ENCODE measurements at places on chromosomes 5 and 9.
A peak's percentile ranks its signal among the peaks of the same experiment; 100 is the strongest.

- peak; percentile 46 for DNase-seq
Observed at GRCh38 chr5:147188200-147189108, 46.4 kb upstream of the STK32A start.

DNA sequence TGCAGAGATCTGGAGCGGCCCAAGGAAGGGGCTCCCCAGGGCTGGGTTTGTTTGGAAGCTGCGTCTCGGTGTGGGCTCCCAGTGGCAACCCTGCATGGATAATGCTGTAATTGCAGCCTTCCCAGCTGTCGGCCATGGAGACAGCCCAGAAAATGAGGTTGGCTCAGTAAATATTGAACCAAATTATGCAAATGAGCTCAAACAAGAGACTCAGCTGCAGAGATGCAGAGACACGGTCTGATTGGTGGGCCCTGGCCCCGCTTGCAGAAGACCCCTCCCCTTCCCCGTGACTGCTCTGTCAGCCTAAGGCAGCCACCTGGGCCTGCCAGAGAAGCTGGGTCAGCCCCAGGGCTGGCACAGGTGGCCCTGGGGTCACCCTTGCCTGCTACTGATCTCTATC is 75.9 kb downstream of the RAD23B start:
- no peak for DNase-seq

- peak; percentile 51 for DNase-seq
Observed at GRCh38 chr9:91771027-91771426, 179.0 kb downstream of the ROR2 start.

GRCh38 chr9:111035543-111036428 is 2.5 kb downstream of the LPAR1 start:
- no peak for DNase-seq

- no peak for DNase-seq
Observed at GRCh38 chr5:80192507-80193241, 63.2 kb downstream of the SERINC5 start.

- DNase-seq: no peak
Observed at GRCh38 chr5:83889971-83890745, 169.5 kb upstream of the HAPLN1 start.

DNA sequence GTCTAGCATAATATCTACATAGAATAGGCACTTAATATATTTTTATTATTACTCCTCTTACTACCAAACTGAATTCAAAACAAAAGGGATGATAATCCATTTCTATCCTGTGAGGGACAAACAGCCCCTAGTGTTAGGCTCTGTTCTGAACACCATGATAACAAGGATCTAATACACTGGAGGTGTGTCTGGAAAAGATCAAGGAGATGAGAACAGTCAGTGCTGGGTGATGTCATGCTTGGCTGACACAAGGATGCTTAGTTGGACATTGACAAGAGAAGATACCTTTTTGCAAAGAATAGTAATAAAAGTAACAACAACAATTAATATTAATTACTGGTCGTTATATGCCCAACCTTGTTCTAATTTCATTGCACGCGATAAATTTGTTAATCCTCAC is 458.7 kb downstream of the EBF1 start:
- no peak for DNase-seq

GRCh38 chr9:14058325-14058688 is 255.6 kb downstream of the NFIB start:
- DNase-seq: no peak

- no peak for DNase-seq
Observed at GRCh38 chr5:140408750-140409241, 7.2 kb downstream of the ANKHD1 start.

Data from amniotic stem cell (primary cell).